ENCODE measurements at places on chromosomes 4 and X.

- no peak for DNase-seq
Measured at GRCh38 chrX:128436397-128437103, 384.3 kb upstream of the ACTRT1 start.

DNA sequence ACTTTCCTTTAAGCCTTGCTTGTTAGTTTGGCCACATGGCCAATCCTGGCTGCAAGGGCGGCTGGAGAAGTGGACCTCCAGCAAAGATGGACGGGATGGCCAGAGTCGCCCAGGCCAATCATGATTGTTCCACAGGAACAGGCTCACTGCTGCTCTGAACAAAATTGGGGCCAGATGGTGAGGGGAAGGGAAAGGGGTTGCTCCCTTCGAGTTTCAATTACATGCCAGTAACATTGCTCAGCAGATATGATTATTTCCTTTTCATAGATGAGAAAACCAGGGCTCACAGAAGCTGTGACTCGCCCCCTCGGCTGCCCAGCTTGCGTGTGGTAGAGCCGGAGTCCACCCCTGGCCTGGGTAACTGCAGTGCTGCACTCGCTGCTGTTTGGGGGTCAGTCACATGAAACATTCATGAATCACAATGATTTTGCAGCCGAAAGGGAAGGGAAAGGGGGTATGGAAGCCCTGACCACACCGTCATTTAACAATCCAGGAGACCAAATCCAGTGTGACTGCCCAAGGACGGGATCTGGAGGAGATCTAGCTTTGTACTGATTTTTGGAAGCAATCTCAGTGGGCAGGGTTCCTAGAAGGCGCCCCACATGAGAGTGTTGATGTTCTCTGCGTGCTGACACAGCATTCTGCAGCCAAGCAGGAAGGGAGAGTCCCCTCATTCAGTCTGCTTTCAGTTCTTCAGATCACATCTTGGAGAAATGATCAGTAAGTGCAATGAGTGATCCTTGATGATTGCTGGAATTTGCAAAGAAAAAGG, 77.3 kb upstream of the MSX1 start:
- DNase-seq, result no peak

DNA sequence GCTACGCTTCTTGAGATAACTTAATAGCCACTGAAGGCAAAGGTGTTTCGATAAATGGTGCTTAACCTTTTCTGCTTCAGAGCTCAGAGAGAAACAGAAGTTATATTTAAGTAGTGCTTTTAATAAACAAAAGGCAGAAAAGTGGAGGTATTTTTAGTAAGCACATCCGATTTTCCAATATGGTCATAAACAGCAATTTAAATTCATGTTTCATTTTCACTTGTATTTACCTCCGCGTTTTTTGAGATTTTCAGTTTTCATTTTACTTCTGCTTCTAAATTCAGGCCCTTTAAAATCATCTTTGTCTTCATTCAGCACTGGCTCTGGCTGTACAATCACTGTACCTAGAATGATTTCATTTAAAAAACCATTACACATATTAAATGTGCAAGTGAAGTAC, 92.4 kb downstream of the ATRX start:
- no peak for DNase-seq

- DNase-seq, result no peak
Measured at GRCh38 chr4:153438916-153439756, 27.0 kb upstream of the TMEM131L start.

GRCh38 chrX:40506201-40506985, 74.4 kb upstream of the ATP6AP2 start:
- DNase-seq, result no peak

GRCh38 chr4:80243274-80244018, 23.0 kb upstream of the FGF5 start:
- no peak for DNase-seq

Measured in mammary epithelial cell (primary cell).